ENCODE measurements at places on chromosomes 3 and 15.

GRCh38 chr15:56369234-56369633, 4.0 kb downstream of the TEX9 start:
- DNase-seq = no peak

- no peak for DNase-seq
These were observed 14.0 kb upstream of the DLG1 start for GRCh38 chr3:197312431-197312830.

DNA sequence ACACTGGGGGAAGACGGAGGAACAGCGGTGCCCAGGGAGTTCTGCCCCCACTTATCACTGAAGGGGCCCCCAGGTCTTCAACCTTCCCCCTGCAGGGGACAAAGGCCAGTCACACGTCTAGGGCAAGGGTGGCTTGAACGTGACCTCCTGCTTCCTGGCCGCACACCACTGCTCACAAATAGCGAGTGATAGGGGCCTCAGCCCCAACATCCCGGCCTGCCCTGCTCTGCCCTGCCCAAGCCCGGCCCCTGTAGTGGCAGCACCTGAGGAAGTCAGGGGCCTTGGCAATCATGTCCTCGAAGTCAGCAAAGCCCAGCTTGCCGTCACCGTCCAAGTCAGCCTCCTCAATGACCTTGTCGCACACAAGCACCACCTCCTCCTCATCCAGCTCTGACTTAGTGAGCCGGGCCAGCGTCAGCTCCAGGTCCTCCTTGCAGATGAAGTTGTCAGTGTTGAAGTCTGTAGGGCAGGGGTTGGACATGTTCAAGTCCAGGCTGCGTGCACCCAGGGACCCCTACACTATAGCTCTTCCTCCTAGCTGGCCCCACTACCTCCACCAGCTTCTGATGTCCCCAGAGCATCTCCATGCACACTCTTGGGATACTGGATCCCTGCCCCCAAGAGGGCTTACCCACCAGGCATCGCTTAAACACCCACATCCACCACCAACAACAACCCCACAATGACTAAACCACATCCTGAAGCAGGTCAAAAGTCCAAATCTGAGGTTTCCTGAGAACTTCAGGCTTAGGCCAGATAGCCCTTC, 13.3 kb downstream of the SH2D7 start:
- DNase-seq = no peak

DNA sequence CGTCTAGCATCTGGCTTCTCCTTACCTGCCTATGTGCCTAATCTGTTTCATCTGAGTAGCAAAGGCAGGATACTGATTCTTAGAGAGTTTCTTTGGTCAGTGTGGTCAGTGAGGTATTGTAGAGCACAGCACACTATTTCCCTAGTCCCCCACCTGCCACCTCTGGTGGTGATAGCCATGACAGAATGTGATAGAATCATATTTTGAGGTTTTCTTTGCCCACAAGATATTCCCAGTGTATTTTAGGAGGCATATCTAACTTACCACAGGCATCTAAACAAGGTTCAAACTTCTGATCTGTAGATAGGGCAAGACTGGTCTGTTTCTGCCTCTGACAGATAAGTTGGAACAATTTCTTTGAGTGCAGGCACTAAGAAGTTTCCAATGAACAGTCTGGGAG, 188.0 kb downstream of the SOX2 start:
- no peak for DNase-seq

DNA sequence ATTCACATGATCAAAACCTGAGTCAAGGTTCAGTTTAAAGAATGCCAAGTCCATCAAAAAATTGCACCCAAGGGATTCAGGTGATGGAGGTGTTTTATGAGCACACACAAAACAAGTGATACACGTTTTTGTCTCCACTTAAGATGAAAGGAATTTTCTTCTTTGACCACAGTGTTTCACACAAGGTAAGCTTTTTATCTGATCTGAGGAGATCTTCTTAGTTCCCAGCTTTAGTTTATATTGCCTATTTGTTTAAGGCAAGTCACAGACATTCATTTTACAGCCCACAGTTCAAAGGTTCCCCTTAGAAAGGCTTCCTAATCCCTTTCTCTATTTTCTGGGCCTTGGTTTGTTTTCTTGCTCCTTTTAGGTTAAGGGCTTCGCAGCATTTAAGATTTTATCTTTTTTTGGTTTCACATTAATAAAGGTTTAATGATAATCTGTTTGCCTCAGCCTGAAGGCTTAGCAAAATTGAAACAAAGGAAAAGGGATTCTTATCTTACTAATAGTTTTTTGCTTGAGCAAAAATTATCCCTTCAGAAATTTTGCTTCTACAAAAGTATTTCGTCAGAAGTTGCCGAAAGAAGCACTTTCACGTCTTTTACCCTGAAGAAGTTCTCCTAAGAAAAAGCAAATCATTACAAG, 420.5 kb upstream of the NAALADL2 start:
- DNase-seq = no peak

- DNase-seq = no peak
These were observed 108.6 kb downstream of the RPLP1 start for GRCh38 chr15:69561071-69561784.

DNA sequence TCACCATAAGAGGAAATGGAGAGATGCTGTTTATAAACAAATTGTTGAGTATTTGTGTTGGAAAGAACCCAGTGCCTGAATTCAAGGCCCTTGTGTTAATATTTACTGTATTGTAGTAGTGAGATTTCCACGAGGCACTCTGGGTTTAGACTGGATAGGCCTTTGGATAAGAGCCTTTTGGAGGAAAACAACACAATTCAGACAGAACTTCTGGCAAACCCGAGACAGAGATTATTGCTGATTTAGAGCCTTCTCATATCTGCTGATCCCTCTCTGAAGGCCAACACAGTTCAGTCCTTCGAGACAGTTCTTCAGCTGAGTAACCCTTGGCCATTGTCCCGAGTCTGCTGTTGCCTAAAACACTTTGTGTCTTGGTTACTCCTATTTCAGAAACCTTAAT, 55.7 kb downstream of the LMCD1 start:
- DNase-seq = no peak

GRCh38 chr3:86787091-86787490, 203.9 kb downstream of the VGLL3 start:
- DNase-seq = no peak
